ENCODE measurements at places on chromosomes 11 and 22.
A peak's percentile ranks its signal among the peaks of the same experiment; 100 is the strongest.

DNA sequence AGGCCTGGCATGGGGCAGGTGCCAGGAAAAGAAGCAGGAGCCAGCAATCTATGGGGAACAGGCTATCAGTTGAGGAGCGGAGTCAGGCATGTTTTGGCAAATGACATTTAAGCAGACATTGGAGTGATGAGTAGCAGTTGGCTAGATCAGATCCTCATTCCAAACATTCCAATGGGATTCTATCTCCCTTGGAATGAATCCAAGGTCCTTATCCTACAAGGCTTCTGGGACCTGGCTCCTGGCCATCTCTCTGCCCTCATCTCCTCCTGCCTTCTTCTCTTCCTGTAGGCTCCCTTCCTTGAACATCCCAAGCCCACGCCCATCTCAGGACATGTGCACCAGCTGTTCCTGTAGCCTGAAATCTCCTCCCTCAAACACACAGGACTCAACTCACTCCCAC is 1074.5 kb downstream of the TBC1D22A start:
- DNase-seq, result no peak

DNA sequence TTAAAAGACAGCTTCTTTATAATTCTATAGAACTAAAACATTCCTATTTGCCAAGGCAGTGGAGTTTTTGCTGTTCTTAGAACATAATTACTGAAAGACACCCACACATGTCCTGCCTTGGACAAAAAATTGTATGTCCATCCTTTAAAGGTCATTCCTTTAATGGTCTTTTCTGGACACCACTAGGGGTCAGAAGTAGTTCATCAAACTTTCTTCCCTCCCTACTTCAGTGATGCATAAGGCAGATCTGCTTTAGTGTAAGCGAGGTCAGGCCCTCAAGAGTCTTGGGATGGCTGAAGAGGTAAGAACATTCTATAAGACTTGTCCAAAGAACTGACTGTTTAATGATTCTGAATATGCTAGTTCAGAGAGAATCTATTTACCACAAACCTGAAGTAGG is 4.3 kb upstream of the OR51V1 start:
- DNase-seq, result no peak

- DNase-seq, result no peak
Measured at GRCh38 chr11:33618351-33618710, 82.3 kb downstream of the C11orf91 start.

- peak; percentile 89 for DNase-seq
Measured at GRCh38 chr11:32894149-32894827, 1.7 kb downstream of the QSER1 start.

GRCh38 chr11:67284811-67285540 is 4.1 kb upstream of the ANKRD13D start:
- no peak for DNase-seq

DNA sequence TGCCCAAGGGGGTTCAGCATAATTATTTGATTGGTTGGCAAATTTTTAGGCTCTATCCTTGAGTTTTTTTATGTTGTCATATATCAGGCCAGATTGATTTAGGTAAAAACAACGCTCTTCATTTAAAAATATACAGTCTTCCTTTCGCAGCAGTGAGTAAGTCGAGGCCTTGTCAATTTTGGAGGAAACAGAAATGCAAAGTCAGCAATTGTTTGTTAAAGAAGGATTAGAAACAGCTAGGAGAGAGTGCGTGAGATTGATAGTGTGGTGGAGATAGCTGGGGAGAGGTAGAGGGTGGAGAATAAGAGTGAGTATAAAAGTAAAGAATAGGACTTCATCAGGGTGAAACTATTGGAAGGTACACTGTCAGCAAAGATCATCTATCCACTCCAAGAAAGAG is 830.8 kb downstream of the LUZP2 start:
- no peak for DNase-seq

GRCh38 chr11:68212421-68213134 is 518 bp downstream of the KMT5B start:
- DNase-seq, result peak; percentile 5

DNA sequence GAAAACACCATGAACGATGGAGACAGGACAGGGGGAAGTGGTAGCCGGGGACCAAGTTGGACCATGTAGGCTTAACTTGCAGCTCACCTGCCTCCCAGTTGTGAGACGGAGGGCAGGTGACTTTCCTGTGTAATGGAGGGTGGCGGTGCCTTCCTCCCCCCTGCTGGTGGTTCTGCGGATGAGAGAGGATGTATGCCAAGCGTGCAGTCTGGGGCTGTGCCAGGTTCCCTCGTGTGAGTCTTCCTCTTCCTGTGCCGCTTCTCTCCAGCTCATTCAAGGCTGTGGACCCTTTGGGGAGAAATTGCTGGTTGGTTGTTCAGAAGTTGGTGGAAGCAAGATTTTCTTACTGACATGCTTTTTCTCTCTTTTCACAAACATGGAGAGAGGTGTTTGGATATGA is 35.1 kb downstream of the MPPED1 start:
- peak; percentile 75 for DNase-seq

DNA sequence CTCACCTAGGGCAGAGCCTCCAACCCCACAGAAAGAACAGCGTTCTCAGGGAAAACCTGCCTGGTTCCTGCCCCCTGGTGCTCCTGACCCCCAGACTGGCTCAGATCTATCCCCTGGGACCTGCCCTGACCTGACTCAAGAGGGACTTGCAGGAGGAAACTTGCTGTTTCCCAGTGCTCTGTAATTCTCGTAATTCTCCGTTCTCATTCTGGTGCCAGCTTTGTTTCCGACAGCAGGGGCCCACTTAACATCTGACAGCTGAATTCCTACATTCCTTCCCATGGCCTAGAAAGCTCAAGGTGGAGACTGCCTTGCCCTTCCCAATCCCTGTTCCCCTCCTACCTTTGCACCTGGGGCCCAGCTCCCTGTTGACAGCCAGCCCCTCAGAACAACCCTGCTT is 12.5 kb upstream of the CSF2RB start:
- no peak for DNase-seq

GRCh38 chr11:118194835-118195627 is 18.6 kb upstream of the SCN2B start:
- no peak for DNase-seq

DNA sequence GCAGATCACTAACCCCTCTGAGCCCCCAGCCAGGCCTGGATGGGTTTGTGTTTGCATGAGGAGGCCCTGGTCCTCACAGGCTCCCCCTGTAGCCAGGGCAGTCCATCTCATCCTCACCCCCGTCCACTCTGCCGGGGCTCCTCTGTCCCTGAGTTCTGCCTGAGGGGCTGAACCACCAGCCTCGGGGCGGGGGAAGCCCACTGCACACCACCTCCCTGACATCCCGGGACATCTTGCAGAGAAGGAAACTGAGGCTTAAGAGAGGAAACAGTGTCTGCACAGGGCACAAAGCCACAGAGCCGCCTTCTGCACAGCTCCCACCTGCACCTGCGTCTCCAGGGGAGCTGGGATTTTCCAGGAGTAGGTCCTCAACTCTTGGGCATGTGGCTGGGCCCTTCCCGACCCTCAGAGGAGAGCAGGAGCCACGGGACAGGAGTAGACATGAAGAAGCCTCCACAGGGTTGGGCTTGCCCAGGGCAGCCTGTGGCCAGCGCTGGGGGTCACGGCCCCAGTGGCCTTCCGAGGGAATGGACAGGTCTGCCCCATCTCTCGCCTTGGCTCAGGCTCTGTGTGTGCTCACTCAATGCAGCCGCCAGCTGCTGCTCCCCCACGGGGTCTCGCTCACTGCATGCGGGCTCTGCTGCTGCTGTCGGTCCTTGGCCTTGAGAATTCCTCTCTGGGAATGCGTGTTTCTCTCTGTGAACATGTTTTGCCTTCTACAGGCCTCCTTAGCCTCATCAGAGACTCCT is 45.4 kb upstream of the CCDC188 start:
- DNase-seq, result no peak

- DNase-seq, result no peak
Measured at GRCh38 chr11:15968461-15969130, 387.8 kb downstream of the SOX6 start.

DNA sequence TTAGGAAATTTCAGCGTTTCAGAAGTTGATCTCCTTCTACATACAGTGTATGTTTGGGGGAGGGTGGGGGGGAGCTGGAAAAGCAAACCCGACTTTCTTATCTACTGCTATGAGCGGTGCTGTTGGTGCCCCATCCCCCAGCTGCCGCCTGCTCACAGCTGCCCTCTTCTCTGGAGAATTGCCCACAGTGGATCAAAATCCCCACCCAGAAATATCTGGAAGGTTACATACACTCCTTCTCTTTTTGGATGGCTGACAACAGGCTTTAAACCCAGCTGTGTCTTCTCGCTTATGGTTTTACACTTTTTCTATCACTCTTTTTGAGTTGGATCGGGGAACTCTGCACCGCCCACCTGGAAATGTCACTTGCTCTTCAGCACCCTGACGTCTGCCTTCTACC is 56.4 kb downstream of the DHCR7 start:
- no peak for DNase-seq

- no peak for DNase-seq
Measured at GRCh38 chr22:44289414-44290171, 23.2 kb downstream of the SHISAL1 start.

DNA sequence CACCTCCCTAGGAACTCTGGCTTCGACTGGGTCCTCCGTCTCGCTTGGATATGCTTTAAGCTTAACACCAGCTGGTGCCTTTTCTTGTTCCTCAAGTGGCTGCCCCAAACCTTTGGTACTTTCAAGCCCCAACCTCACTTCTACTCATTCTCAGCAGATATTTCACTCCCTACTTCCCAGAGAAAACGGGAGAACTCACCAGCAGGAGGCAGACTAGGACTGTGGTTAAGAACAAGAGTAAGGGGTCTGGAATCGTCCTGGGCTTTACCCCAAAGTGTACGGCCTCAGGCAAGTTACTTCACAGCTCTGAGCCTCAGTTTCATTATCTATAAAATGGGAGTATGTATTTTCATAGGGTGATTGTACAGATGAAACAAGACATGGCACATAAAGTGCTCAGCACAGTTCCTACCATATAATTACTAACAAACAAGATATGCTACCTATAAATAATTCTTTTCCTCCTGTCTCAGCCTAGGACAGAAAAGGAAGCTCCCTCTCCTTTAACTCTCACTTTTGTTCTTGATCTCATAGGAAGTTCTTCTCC is 37.8 kb downstream of the PAMR1 start:
- DNase-seq, result peak; percentile 56

DNA sequence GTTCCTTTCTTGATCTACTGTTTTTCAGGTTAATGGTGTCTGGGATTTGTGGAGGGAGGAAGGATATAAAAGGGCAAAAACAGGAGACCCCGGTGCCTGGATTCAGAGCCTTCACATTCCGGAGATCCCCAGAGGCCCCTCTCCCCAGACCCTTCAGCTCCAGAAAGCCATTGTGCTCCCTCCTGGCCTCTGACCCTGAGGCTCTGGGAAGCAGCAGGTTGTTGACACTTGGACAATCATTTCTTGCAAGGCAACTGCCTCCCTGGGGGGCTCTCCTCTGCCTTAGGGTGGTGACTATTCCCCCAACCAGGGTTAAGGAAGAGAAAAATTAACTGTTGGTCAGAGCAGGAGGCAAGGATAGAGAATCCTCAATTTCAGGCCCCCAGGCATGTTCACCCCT is 86.9 kb upstream of the NNMT start:
- DNase-seq, result no peak

DNA sequence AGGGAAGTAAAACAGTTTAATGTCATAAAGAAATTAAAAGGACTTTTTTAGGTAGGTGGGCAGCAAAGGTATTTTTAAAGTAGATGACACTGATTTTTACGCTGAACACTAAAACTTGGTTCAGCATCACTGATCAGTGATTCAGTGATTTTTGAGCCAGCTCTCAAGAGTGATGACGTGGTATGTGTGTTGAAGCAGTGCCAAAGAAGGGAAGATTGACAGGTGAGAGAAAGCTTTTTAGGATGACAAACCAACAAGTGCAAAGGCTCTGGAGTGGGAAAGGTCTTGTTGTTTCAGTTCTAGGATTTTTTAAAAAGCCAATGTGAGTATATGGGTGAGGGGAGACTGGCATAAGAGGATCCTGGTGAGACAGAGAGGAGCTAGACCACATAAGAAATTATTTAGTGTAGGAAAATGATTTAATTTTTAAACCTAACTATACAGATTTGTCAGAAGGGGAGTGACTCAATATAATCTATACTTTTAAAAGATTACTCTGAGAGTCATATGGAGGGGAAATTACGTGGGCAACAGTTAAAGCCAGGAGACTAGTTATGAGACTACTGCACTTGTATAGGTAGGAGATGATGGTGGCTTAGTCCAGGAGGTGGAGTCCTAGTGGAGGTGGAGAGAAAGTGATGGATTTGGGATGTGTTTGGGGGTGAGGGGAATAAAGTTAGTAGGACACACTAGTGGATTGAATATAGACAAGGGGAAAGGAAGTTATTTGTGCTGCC is 17.6 kb upstream of the CALCB start:
- no peak for DNase-seq

GRCh38 chr11:76768088-76768908 is 14.9 kb upstream of the TSKU start:
- DNase-seq, result peak; percentile 45

- no peak for DNase-seq
Measured at GRCh38 chr22:42632096-42632495, 8.3 kb downstream of the ATP5MGL start.

- DNase-seq, result no peak
Measured at GRCh38 chr22:40157330-40157945, 20.3 kb upstream of the TNRC6B start.

- DNase-seq, result no peak
Measured at GRCh38 chr11:7690648-7691047, 15.6 kb downstream of the OVCH2 start.

DNA sequence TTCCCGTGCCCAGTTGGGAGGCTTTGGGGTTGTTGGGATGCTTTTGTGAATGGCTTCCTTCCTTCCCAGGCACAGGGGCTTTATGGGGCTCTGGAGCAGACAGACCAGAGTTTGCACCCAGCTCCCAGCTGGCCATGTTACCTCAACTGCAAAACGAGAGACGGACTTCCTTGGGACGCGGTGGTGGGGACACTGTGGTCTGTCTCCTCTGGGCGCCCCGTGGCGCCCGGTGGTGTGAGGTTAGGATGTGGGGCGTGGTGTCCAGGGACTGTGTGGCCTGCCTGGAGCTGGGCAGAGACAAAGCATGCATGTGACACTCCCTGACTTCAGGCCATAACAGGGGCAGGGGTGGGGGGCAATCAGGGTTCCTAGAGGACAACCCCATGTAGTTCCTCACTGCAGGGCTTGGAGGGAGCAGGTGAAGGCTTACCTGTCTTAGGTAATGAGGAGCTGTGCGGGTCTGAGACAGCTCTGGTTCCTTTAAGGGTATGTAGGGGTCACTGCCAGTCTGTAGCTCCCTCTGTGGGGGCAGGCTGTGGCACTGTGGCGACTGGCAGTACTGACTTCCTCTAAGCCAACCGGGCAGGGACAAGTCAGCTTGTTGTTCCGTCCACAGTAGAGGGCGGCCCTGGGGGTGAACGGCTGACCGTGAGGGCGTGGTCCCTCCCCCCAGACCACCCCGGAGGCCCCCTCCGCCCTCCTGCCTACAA is 14.4 kb downstream of the KCNQ1 start:
- DNase-seq, result no peak

- DNase-seq, result no peak
Measured at GRCh38 chr22:39148727-39149535, 3.5 kb downstream of the CBX7 start.

DNA sequence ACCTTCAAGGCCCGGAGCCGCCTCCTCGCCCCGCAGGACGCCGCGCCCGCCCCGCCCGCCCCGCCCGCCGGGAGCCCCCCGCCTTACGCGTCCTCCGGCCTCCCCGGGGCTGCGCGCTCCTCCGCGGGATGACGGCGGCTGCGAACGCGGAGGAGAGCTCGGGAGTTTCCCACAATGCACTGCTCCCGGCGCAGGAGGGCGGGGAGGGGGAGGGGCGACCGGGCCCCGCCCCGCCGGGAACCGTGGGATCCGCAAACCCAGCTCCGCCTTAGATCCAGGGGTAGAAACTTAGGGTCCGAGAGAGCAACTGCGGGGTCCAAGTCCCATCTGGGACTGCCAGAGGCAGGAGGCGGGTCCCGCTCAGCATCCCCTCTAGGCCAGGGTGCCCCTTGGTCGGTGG is at the start of gene CEND1:
Gene CEND1 (minus strand): TSS at position 148 of the 400 bp plus-strand sequence. CDS start 1,514 bp downstream, outside the sequence.
- DNase-seq, result peak; percentile 16

- DNase-seq, result no peak
Measured at GRCh38 chr11:20479513-20479912, 92.0 kb downstream of the PRMT3 start.
